Brain microvascular endothelial cell (primary cell): ENCODE measurements at places on chromosomes 6 and 20.

DNA sequence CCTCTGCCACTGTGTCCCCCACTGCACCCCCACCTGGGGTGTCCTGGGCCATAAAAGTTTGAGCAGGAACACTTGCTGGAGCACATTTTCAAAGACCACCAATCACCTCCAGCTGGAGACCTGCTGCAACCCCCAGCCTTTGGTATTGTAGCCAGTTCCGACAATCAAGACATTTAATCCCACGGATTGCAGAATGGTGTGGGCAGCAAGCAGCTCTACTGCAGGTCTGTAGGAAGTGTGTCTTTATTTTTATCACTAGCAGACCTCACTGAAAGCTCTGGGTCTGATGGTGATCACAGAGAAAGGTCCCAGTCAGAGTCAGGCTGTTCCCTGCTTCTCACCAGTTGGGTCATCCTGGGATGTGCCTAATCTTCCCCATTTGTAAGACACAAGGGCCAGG, 167.1 kb upstream of the ECI2 start:
- no peak for DNase-seq

- DNase-seq, result no peak
These were observed 40.9 kb upstream of the PKIB start for GRCh38 chr6:122569230-122569771.

- no peak for DNase-seq
These were observed 127.6 kb upstream of the PMEPA1 start for GRCh38 chr20:57837208-57838035.

DNA sequence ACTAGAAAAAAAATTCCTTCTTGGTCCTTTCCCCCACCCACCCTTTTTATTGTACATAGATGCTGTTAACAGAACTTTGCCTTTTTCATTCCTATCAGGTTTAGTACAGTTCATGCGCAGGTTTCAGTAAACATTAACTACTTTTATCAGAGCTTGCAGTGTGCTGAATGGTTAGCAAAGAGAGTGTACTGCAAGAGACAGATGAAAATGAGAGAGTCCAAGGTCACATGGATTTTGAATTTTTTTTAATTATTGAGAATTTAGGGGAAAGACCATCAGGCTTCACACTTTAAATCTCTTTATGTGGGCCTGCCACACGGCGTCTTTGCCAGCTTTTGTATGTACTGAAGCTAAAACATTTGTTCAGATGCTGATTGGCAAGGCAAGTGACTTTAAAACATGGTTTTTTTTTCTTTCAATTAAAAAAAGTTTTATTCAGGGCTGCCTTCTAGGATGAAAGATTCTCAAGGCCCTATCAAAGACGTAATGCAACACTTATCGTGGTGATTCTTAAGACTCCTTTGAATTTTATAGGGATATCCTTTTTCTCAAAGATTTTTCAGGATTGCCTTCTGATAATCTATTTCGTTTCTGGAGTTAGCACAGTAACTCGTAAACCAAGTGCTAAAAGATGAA, 32.2 kb downstream of the RREB1 start:
- DNase-seq, result no peak

- DNase-seq, result no peak
These were observed 33.5 kb upstream of the FKBP1A start for GRCh38 chr20:1426231-1426849.

DNA sequence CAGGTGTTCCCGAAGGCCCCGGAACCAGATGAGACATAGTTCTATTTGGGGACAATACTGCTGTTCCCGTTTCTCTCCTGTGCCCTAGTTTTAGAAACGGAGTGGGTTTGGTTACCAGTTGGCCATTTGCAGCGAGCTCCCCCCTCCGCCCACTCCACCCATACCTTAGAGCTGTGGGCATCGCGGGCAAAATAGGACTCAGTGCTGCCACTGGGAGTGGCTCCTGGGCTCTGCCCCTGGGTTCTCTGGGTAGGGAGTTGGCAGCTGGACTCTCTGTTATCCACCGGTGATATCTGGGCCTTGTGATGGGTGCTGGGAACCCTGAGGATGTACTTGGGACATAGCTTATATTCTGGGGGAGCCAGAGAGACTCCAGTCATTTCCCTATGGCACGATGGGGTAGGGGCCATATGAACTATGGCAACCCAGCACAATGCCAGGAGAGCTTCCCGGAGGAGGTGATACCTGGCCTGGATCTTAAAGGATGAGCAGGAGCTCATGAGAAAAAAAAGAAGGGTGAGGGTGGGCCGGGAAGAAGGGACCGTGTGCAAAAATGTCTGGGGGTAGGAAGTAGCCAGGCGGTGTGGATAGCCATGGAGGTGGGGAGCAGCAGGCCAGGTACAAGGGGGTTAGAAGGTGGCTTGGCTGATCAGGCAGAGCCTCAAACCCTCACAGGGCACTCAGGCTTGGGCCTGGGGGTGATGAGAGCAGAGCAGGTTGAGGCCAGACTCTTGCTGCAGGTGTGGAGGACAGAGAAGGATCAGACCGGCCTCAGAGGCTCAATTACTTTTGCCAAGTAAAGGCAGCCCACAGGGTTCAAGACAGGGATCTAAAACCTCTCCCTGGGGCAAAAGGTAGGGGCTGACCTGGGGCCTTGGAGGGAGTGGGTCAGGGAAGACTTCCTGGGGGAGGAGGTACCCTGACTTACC, 9.6 kb downstream of the SRC start:
- DNase-seq, result no peak

DNA sequence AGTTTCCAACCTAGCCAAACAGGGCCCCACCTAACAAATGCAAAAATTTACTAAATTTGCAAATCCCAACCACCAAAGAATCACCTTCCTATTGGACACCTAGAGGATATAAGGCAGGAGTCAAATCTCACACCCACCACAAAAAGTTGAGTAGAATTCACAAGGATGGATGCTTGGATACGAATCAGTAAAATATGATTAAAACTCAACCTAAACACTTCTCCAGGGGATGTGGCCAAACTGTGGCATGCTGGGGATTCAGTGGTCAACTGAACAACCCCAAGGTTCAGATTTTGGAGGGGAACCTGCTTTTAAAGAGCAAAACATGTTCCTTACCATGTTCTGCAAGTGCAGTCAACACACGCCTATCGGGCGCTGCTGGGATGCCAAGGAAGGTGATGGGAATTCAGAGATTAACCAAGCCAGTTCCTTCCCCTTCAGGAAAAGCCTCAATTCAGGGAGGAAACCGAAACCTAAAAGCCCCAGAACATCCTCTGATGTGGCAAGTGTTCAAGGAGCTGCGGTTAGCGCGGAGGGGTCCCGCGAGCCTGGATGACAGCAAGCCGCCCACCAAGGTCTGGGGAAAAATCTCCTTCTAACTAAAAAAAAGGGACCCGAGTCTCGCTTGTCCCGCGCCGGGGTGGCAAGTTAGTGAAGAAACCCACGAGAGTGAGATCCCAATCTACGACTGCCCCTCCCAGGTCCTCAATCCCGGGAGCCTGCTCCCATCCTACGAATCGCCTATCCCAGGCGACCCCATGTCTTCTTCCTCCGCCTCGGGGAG, 902 bp downstream of the SAMHD1 start:
- peak; percentile 2 for DNase-seq

- no peak for DNase-seq
These were observed 37.8 kb upstream of the ZNF831 start for GRCh38 chr20:59125836-59126235.

- DNase-seq, result no peak
These were observed 181.2 kb upstream of the JAG1 start for GRCh38 chr20:10854976-10855375.

DNA sequence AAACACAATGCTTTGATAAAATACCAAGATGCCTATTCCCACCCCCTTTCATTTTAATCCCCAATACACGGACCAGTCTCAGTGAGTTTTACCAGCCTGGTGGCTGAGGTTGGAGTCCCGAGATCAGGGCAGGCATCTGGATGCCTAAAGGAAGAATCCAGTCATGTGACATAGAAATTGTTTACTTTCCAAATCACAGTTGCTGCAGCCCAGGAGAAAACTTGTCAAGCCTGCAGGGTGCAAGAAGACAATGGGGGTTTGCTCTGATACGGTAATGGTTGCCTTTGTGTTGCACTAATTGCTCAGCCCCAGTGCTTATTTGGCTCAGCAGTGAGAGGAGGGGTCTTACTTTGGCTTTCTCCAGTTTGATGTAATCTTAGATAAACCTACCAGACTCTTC, 308.5 kb upstream of the POU3F2 start:
- DNase-seq, result no peak

DNA sequence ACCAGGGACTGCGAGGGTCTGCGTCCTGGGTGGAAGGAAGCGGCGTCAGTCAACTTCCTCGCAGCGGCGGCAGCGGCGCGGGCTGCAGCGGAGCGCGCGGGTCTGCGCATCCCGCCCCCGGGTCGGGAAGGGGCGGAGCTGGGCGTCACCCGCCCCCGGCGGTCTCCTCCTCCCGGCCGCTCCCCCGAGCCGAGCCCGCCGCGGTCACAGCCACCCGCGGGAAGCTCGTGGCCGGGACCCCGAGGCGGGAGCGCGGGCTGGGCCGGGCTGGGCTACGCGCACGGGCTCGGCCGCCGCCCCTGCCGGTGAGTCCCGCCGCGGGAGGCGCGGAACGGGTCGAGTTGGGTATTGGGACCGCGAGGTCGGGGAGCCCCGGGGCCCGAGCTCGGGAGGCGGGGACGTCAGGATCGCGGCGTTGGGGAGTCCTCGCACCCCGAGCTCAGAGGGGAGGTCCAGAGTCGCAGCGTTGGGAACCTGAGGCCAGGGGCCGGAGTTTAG, at the start of gene PAQR8:
Gene PAQR8, plus strand, starts transcription at position 207 of the 498 bp plus-strand sequence. CDS start 41,063 bp downstream, outside the sequence.
- DNase-seq, result peak; percentile 21

- DNase-seq, result no peak
These were observed 62.8 kb downstream of the IRF4 start for GRCh38 chr6:454148-454991.

DNA sequence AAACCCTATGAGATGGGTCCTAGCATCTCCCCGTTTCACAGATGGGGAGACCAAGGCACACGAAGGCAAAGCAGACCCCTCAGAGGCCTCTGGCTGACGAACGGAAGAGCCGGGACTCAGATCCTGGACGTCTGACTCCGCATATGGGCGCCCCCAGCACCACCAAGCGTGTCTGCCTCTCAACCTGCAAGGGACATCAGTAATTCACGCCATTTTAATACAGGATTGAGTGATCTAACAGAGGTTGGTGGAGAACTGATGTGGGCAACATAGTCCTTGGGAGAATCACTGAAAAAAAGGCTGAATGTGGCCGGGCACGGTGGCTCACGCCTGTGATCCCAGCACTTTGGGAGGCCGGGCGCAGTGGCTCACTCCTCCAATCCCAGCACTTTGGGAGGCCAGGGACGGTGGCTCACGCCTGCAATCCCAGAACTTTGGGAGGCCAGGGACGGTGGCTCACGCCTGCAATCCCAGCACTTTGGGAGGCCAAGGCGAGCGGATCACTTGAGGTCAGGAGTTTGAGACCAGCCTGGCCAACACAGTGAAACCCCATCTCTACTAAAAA, 206.6 kb downstream of the DLL1 start:
- no peak for DNase-seq

DNA sequence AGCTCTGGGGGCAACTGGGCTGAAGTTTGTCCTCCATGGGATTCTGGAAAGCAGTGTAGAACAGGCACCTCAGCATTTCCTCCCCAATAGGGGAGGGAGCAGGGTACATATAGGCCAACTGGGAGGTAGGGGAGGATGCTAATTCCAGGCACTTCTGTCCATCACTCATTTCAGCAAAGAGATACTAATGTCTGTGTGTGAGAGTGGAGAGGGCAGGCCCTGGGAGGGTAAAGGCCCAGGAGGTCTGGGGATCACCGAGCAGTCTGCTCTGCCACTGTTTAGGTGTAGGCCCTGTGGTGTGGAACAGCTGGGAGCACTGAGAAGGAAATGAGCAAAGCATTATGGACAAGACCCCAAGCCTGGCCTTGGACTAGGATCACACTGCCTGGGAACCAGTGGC, 158.7 kb downstream of the SLC24A3 start:
- DNase-seq, result no peak

GRCh38 chr6:166285233-166285632, 23.0 kb downstream of the PRR18 start:
- DNase-seq, result no peak

DNA sequence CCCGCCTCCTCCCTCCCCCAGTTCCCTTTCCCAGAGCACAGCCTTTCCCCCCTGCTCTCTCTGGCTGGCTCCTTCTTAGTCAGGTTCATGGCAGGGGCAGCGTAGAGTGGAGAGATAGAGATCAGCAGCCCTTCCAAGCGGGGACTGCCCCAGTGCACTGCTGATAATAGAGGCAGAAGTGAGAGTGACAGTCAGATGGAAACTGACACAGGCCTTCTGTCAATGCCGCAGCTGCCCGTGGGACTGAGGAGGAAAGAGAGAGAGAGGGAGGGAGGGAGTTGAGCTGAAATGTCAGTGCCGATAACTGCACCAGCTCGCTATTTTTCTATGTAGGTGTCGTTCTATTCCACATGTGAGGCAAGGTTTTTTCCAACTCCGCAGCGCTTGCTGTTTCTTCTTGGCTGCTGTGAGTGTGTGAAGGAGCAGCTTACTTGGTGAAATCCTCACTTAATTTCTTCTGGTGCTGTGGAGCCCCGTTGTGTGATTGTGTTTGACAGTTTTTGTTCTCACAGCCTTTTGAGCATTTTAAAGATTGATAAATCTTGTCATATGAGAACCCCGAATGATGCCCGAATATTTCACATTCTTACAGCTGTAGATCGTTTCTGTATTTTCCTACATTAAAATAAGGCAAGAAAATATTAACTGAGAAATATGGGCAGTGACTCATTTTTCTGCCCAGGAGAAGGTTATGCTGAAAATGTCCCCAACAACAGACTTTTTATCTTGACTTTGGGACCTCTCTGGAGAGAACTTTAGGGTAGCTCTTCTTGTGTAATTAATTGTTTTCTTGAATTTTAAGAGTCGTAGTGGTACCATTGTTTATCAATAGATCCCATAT, 386.4 kb upstream of the MMS22L start:
- peak; percentile 48 for DNase-seq

DNA sequence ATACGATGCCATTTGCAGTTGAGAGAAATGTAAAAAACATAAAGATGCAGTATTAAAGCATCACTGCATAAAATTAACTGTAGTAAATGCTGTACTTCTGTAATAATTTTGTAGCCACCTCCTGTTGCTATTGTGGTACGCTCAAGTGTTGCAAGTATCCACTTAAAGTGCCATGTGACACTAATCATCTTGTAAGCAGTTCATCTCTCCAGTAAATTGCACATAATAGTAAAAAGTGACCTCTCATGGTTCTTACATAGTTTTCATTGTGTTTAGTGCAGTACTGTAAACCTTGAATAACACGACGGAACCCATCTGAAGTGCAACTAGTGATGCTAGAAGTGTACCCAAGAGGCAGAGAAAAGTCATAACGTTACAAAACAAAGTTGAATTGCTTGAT, 190.1 kb upstream of the VGLL2 start:
- no peak for DNase-seq

DNA sequence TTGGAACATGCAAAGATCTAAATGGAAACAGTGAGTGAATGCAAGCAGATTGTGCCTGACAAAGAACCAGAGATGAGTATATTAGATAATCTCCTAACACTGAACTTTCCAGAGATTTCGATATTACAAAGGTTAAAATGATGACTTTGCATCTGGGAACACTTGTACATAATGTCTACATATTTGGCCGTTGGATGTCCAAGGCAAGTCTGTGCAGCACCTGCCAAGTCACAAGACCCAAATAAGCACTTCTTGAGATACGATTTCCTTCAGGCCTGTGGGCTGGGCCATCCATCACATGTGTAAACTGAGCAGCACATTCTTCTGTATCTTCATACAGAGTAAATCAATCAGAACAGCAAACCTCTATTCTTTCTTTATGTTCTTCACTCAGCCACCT, 32.5 kb upstream of the SMLR1 start:
- no peak for DNase-seq
